ENCODE measurements at places on chromosomes 1 and 21.

GRCh38 chr1:117795190-117795589 is 134.2 kb downstream of the GDAP2 start:
- no peak for DNase-seq

- peak; percentile 18 for DNase-seq
Measured at GRCh38 chr1:58839846-58840835, 56.3 kb upstream of the JUN start.

GRCh38 chr1:207670997-207671396 is 26.1 kb downstream of the CR1L start:
- DNase-seq = no peak

- no peak for DNase-seq
Measured at GRCh38 chr1:202016022-202016810, 5.8 kb downstream of the ELF3 start.

DNA sequence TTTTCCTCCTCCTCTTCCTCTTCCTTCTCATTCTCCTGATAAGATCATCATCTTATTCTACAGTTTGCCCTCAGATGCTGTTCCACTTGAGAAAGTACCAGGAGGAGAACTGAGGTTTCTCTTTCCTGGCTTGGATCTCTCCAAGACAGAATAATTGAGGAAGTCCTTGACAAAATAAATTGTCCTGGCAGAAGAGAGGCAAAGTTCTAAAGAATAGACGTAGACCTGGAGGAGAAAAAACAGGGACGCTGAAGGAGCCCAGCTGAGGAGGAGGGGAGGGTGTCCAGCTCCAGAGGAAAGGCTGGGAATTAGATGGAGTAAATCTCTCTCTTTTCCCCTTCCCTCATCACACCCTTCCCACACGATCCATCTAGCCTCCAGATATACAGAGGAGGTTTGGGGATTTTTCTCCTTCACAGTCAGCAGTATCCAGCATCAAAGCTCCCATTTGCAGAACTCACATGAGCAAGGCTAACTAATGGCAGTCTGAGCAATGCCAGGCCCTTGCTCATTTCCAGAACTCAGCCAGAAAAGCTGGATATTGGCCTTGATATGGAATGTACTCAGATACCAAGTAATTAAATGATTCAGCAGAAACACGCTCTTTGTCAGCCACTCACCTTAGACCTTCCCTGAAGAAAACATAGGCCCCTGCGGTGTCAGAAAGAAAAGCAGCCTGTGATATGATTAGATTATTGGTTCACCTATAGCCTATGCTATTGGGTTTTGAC is 5.1 kb upstream of the GNG12 start:
- DNase-seq = no peak

GRCh38 chr1:30639881-30640452 is 83.4 kb downstream of the MATN1 start:
- DNase-seq = no peak

GRCh38 chr1:192575499-192576189 is at the start of gene RGS1:
RGS1 (plus strand) TSS chr1:192575773; CDS start chr1:192575793, 20 bp downstream.
- no peak for DNase-seq

DNA sequence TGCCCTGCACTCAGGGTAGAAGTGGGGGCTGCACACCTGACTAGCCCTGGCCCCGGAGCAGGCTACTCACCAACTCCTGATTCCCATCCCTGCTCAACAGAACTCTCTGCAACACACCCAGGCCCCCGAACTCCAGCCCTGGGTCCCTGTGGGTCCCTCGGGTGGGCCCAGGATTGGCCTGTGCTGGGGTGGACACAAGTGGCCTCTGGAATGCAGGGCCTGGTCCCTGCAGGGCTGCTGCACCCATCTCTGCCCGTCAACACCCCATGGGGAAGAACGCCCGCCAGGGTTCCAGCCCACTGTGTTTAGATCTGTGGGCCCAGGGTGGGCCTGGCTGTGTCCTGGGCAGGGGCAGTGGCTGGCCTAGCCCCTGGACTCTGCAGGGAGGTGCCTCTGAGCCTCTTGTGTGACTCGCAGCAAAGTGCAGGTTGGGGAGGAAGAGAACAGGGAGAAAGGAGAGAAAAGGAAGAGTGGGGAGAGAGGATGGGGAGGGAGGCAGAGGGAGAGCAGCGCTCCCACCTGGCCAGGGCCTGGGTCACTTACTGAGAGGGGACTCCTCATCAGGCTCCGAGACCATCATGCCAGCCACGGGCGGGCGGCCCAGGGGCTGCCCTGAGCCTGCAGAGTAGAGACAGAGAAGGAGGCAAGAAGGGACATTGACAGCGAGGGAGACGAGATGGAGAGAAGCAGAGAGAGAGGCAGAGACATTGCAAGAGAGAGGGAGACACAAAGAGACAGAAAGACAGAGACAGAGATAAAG is 43.9 kb downstream of the HSPG2 start:
- no peak for DNase-seq

- peak; percentile 42 for DNase-seq
Measured at GRCh38 chr1:247111700-247112478, 7.7 kb upstream of the ZNF669 start.

- DNase-seq = peak; percentile 89
Measured at GRCh38 chr21:15986277-15986676, 256.5 kb downstream of the USP25 start.

GRCh38 chr1:41418857-41419583 is 57.8 kb downstream of the FOXO6 start:
- DNase-seq = peak; percentile 36

GRCh38 chr1:170664828-170665612 is 1.1 kb downstream of the PRRX1 start:
- no peak for DNase-seq

DNA sequence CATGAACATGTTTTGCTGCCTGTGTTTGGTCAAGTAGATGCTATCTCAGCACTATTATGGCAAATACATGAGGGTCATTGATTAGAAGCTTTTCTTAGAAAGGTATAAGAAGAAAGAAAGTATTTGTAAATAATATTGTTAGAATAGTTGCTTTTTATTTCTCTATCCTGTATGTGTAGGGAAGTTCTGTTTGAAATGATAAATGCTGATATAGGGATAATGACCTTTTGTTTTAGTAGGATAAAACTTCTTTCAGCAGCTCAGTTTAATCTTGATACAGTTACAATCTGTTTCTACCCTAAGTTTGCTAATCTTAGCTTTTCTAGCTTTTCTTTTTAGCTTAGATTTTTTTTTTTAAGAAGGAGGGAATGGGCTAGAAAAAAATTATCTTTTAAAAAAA is 63.3 kb downstream of the USP25 start:
- DNase-seq = no peak

- no peak for DNase-seq
Measured at GRCh38 chr1:209583408-209583807, at the start of gene CAMK1G. CAMK1G (plus strand) TSS chr1:209583714; CDS start chr1:209594984, 11,270 bp downstream.

GRCh38 chr21:38809198-38809878 is 3.6 kb downstream of the ETS2 start:
- DNase-seq = no peak

GRCh38 chr1:90154711-90155110 is 159.8 kb downstream of the ZNF326 start:
- DNase-seq = no peak

DNA sequence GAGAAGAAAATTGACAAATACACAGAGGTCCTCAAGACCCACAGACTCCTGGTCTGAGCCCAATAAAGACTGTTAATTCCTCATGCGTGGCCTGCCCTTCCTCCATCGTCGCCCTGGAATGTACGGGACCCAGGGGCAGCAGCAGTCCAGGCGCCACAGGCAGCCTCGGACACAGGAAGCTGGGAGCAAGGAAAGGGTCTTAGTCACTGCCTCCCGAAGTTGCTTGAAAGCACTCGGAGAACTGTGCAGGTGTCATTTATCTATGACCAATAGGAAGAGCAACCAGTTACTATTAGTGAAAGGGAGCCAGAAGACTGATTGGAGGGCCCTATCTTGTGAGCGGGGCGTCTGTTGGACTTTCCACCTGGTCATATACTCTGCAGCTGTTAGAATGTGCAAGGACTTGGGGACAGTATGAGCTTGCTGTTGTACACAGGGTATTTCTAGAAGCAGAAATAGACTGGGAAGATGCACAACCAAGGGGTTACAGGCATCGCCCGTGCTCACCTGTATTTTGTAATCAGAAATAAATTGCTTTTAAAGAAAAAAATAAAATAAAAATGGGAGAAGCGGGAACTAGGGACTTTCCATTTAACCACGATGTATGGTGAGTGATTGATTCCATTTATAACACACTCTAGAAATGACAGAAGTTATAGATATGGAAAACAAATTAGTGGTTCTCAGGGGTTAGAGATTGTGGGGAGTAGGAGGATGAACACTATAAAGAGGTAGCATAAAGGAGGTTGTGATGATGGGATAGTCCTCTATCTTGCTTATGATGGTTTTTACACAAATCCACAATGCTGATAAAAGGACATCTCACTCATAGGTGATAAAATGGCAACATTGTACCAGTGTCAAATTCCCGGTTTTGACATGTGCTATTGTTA is 244.7 kb downstream of the MRPL39 start:
- no peak for DNase-seq

GRCh38 chr1:217712925-217713597 is 81.9 kb downstream of the SPATA17 start:
- no peak for DNase-seq

- DNase-seq = no peak
Measured at GRCh38 chr21:46375560-46376230, 51.7 kb downstream of the PCNT start.

GRCh38 chr1:51214615-51215131 is 21.4 kb upstream of the RNF11 start:
- DNase-seq = no peak

DNA sequence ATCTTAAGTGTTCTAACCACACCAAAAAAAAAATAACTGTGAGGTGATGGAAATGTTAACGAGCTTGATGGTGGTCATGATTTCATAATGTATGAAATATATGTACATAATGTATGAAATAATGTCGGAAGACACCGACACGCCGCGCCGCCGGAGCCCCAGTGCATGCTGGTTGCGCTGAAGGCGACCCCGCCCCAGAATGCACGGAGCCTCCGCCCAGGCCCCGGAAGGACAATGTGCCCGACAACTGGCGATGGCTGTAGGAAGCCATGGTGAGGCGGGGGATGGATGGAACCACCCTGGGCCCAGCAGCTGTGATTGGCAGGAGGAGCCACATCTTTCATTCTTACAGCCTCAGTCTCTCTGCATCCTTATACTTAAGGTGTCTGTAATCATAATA is 7.4 kb downstream of the OR2T10 start:
- no peak for DNase-seq

DNA sequence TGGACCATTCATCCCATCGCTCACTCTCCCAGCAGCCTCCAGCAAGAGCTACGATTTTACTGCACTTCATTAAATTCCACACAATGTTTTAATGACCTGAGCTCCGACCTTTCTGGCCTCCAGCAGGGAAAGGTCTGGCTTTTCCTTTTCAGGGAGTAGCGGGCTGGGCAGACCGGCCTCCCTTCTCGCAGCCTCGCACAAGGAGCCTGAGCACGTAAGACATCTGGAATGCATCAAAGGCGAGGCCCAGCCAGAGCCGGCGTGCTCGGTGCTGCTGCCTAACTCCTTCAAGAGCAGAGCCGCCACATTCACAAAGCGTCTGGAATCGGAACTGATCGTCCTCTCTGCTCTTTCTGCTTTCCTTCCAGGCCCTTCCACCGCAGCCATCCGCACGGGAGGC is 32.5 kb upstream of the FHAD1 start:
- no peak for DNase-seq

GRCh38 chr1:170711682-170712081 is 47.8 kb downstream of the PRRX1 start:
- DNase-seq = no peak

GRCh38 chr1:178529364-178530036 is 16.6 kb downstream of the TEX35 start:
- no peak for DNase-seq

DNA sequence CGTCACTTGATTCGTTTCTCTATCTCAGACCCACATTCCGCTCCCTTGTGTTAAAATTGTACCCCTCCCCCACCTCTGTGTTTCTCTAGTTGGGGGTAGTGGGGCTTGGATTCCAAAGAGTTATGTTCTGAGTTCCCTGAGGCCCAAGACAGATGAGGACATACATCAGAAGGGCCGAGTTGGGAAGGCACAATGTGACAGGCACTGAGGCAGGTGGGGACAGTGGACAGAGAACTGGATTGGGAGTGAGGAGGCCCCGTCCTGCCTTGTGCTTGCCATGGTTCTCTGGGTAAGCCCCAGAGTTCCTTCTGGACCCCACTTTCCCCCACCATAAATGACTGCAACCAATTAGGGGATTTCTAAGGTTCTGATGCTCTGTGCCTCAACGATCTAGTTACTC is 80.5 kb upstream of the ETV3 start:
- DNase-seq = no peak

GRCh38 chr1:7385471-7386225 is 385.4 kb upstream of the VAMP3 start:
- DNase-seq = no peak

DNA sequence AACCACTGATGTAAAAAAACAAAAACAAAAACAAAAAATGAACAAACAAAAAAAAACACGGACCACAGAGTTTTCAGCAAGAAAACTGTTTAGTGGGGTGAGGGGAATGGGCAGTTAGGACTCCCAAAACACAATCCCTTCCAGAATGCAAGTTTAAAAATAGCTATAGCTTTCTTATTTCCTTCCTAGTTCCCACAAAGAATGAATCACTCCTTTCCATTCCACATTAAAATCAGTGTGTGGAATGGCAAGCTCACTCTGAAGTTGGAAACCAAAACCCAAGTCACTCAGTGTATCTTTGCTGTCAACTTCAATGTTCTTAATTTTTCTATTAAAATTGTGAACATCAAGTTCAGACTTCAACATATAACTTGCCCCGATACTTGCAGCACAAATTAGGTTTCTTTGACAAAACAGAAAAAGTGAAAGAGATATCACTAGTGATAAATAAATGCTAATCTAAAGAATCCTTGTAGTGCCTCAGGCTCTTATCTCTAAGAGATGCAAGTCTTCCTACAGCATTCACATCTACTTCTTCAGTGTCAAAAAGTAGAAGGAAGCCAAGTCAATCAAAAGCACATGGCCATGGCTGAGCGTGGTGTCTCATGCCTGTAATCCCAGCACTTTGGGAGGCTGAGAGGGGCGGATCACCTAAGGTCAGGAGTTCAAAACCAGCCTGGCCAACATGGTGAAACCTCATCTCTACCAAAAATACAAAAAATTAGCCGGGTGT is 45.5 kb downstream of the TOR3A start:
- peak; percentile 63 for DNase-seq

DNA sequence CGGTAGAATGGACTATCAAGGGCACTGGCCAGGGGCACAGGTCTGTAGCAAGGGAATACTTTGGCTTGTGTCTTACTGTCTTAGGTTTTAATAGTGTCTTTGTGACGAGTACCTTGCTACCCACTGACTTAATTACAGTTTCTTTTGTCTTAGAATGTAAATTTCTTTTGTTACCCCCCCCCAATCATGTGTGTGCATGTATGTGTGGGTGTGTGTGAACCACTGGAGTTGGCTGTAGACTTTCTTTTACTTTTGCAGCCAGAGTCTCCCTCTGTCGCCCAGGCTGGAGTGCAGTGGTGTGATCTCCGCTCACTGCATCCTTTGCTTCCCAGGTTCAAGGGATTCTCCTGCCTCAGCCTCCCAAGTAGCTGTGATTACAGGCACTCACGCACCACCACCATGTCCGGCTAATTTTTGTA is 61.8 kb upstream of the CLDN14 start:
- DNase-seq = no peak

DNA sequence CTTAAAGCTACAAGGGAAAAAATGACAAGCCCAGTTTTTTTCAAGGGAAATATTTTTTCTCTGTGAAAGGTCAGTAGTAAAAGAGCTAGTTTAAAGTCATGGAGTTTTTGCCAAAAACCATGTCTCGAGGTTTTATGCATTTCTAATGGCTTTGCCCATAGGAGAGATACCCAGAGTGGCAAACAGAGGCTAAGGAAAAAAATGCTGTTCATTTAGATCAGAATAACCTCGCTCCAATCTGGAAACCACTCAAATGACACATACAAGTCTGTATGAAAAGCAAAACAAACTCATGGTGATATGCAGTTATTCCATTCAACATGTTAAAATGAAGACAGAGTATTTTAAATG is 36.9 kb upstream of the EDEM3 start:
- no peak for DNase-seq
